ENCODE measurements at places on chromosomes 5 and 9.

- no peak for DNase-seq
These were observed 70.1 kb upstream of the NXNL2 start for GRCh38 chr9:88464851-88465250.

DNA sequence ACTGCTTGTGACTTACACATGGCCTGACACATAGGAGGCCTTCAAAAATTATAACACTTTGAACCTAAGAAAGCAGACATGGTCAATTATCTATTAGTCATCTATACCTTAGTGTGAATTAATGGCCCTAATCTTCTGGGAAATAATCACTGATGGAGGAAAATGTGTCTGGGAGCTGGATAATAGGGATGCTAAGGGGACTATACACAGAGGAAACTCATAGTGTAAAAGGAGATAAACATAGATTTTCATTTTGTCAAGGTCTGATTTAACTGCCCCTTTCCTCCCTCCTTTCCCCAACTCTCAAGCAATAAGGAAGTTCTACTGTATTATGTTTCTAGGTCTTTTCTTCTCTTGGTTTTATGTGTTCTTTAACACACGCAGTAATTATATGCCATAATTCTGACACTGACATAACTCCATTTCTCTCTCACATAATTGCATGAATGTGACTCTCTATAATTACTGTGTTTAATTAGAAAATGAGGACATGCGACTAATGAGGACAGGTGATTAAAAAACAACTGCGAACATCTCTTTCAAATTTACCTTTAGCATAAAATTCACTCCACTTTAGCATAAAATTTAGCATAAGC, 18.7 kb upstream of the PRELID2 start:
- DNase-seq = no peak

DNA sequence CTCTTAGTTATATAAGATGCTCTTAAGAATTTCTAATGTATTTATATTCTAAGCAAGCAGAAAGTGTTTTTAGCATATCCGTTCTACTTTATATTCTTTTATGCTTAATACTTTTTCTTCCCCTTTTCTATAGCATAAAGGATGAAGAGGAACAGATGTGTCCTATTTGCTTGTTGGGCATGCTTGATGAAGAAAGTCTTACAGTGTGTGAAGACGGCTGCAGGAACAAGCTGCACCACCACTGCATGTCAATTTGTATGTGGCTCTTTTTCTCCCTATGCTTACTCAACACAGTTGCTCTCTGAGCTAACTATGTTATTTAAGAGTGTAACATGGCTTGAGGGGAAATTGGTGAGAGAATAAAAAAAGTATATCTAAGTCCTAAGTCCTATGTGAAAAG, 37.6 kb upstream of the SETD9 start:
- no peak for DNase-seq

DNA sequence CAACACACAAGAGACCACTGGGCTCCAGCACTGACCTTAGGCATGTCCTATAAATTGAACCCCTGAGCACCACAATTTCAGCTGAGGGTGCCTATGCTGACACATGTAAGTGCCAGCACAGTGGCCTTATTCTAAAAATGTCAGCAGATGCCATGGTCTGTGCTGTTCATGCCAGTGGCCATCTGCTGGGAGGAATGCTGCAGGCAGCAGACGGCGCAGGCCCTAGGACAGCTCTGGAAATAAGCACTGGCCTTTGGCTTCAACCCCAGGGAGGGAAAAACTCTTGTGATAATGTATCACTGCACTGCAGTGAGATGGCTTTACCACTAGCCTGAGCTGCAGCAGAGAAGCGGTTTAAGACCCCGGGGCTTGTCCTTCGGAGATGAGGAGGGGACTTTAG, 98.5 kb downstream of the SYK start:
- no peak for DNase-seq

- peak; percentile 56 for DNase-seq
These were observed 14.4 kb upstream of the PHF19 start for GRCh38 chr9:120891245-120891883.

DNA sequence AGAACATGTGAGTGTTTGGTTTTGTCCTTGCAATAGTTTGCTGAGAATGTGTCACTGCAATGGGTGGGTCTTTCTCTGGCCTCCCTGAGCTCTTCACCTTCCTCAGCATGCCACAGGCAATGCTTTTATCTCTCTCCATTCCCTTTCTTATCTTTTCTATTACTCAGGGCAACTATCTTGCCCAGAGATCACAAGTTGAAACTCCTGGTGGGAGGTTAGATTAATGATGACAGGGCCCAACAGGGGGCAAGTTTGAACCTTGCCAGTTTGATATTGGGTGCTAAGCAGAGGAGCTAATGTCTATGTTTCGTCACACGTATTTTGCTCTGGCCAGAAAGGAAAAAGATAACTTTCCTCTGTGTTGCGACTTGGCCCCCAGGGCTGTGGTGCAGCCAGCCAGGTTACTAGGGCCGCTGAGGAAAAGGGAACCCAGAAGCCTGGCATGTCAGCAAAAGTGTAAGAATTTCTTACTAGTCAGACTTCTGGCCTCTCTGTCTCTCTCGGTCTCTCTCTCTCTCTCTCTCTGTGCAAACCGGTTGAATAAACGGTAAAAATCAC, 299.3 kb upstream of the POU5F2 start:
- no peak for DNase-seq

DNA sequence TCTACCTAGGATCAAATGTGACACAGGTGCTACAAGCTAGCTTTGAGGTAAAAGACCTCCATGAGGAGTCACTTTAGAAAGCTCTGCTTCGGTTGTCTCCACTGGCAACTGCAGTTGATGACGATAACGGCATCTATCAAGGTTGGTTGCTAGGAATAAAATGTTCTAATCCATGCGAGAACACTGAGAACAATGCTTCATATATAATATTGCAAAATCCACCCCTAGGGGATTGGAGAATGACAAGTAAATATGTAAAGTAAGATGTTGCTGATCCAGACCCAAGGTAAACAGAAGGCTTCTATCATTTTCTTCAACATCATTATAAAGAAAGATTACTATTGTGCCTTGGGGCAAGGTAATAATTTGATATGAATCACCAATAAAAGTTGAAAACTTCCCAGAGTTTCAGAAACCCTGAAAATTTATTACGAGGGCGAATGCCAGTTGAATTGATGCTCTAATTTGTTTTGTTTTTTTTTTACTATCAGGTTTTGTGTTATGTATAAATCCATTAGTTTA, 1003.4 kb downstream of the CDH18 start:
- no peak for DNase-seq

DNA sequence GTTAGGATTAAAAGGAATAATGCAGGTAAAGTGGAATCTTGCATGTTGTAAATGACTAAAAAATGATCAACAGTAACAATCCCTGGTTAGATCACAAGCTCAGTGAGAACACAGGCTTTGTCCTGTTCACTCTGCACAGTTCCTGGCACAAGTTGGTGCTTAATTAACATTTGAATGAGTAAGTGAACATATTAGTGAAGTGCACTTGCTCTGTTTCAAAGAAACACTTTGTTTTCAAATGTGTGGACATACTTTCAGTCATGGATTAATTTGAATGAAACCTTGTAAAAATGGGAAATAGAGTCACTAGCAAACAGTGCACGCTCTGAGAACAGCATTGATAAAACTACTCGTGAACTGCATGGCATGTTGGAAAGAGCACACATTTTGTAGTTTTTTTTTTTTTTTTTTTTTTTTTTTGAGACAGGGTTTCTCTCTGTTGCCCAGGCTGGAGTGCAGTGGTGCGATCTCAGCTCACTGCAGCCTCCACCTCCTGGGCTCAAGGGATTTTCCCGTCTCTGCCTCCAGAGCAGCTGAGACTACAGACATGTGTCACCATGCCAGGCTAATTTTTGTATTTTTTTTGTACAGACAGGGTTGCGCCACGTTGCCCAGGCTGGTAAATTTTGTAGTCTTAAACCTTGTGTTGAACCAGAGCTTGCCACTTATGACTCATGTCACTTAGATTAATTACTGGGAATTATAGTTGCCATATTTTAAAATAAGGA, 159.9 kb downstream of the LURAP1L start:
- no peak for DNase-seq

GRCh38 chr9:72467766-72468738, 53.4 kb upstream of the TMC1 start:
- DNase-seq = no peak

DNA sequence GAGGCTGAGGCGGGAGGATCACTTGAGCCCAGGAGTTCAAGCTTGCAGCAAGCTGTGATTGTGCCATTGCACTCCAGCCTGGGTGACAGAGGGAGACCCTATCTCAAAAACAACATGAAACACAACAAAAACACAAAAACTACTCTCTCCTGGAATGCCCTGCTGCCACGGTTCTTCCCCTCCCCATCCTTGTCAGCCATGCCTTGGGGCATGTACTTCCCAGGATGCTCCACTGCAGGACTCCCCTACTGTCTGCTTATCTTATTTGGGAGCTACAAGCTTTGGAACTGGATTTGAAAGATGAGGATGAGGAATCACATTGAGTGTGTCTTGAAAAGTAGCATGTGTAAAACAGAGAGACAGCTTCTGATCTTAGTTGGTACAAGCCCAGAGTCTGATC, 40.1 kb upstream of the KIAA1958 start:
- no peak for DNase-seq
